Left cardiac atrium (tissue), 4 donors: ENCODE measurements at places on chromosomes 4 and X. TPM values are rescaled to one million over a fixed set of nuclear protein-coding genes. Genes with fewer than 3 reads are reported as not detected.

- no peak for DNase-seq
Observed at GRCh38 chr4:76626686-76627465, 191.8 kb downstream of the SHROOM3 start.

GRCh38 chr4:177116161-177116560, 193.5 kb upstream of the NEIL3 start:
- no peak for DNase-seq

- DNase-seq: no peak
Observed at GRCh38 chr4:164293203-164293602, 460.7 kb upstream of the SMIM31 start.

DNA sequence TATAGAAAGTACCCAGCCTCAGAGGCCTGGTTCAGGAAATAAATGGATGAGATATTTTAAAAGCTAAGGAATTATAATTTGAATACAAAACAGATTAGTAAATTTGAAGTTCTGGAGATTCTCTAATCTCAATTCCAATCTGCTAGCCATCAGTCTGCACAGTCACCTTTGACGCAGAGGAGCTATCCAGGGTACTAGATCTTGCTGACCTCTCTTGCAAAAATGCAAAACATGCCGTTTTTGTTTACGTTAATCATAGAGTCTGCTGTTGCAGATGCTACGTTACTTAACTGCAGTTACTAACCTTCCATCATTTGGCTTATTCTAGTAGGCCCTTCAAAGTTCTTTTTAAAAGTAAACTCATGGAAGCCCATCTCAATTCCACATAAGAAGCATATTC, 10.4 kb downstream of the CCSER1 start:
- DNase-seq: no peak

DNA sequence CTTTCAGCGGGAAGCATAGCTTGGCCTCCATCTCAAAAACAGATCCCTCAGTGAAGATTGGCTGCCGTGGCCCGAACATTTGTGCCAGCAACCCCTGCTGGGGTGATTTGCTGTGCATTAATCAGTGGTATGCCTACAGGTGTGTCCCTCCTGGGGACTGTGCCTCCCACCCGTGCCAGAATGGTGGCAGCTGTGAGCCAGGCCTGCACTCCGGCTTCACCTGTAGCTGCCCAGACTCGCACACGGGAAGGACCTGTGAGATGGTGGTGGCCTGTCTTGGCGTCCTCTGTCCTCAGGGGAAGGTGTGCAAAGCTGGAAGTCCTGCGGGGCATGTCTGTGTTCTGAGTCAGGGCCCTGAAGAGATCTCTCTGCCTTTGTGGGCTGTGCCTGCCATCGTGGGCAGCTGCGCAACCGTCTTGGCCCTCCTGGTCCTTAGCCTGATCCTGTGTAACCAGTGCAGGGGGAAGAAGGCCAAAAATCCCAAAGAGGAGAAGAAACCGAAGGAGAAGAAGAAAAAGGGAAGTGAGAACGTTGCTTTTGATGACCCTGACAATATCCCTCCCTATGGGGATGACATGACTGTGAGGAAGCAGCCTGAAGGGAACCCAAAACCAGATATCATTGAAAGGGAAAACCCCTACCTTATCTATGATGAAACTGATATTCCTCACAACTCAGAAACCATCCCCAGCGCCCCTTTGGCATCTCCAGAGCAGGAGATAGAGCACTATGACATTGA, 175.4 kb downstream of the FAT4 start:
- no peak for DNase-seq

GRCh38 chrX:31658360-31658759, 586.5 kb upstream of the FTHL17 start:
- no peak for DNase-seq

- no peak for DNase-seq
Observed at GRCh38 chr4:145734031-145734430, 54.1 kb downstream of the C4orf51 start.

DNA sequence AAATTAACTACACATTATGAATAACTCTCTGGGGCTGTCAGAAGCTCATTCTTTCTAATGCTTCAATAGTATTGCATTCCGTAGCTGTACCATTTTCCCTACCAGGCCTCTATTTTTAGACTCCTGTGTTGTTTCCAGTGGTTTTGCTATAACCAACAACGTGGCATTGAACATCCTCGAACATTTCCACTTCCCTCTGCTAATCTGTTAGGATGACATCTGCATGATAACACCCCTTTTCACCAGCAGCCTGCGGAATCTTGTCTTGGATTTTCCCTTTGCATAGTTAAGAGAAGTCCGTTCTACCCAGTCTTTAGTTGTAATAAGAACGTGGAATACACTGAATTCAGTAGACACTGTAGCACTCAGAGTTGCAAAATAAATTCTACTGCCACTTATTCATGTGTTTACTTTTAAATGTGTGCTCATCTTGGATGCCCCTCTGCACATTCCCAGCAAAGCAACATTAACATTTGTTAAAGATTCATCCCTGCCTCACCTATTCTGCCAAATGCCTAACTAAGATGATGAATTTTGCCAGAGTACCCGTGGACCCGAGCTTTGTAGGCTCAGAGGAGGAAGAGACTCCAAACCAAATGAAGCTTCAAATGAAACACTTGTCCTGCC, 55.6 kb downstream of the SEL1L3 start:
- DNase-seq: no peak

The BEX1 gene
- total RNA-seq: 8.9 TPM

The BMX gene
- total RNA-seq: 1.6 TPM

The PARM1 gene
- 91.8 TPM for total RNA-seq

The HNRNPH2 gene
- 70.6 TPM for total RNA-seq

The TLR10 gene
- total RNA-seq: 0.18 TPM

The RIBC1 gene
- total RNA-seq: 0.80 TPM

The TLR6 gene
- total RNA-seq: 2.7 TPM

The COL4A5 gene
- total RNA-seq: 23.0 TPM
